ENCODE measurements at places on chromosomes 7 and 10.

GRCh38 chr7:135164357-135165061 lies 6.0 kb downstream of the CYREN start:
- DNase-seq, result no peak

DNA sequence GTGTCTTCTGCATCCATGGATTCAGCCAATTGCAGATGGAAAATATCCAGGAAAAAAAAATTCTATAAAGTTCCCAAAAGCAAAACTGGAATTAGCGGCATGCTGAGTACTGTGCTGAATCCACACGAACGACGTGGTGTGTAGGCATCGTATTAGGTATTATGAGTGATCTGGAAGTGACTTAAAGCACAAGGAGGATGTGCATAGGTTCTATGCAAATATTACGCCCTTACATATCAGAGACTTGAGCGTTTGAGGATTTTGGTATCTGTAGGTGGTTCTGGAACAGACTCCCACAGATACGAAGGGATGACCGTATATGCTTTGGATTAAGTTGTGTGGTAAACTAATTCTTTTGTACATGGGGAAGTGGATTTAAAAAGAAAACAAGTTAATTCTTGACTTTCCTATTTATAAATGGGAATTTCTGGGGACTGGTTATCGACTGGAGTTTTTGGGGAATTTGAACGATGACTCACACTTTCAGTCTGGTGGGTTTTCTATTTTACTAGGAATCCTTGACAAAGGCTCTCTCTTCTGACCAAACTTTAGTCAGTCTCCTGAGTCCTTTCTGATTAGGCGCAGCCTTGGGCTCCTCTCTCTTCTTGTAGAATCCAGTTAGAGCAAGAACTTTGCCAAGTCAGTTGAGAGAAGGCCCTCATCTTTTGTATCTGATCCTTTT lies 5.4 kb upstream of the NUB1 start:
- peak; percentile 42 for DNase-seq

GRCh38 chr7:99255463-99255862 lies 17.2 kb upstream of the MYH16 start:
- DNase-seq, result no peak

DNA sequence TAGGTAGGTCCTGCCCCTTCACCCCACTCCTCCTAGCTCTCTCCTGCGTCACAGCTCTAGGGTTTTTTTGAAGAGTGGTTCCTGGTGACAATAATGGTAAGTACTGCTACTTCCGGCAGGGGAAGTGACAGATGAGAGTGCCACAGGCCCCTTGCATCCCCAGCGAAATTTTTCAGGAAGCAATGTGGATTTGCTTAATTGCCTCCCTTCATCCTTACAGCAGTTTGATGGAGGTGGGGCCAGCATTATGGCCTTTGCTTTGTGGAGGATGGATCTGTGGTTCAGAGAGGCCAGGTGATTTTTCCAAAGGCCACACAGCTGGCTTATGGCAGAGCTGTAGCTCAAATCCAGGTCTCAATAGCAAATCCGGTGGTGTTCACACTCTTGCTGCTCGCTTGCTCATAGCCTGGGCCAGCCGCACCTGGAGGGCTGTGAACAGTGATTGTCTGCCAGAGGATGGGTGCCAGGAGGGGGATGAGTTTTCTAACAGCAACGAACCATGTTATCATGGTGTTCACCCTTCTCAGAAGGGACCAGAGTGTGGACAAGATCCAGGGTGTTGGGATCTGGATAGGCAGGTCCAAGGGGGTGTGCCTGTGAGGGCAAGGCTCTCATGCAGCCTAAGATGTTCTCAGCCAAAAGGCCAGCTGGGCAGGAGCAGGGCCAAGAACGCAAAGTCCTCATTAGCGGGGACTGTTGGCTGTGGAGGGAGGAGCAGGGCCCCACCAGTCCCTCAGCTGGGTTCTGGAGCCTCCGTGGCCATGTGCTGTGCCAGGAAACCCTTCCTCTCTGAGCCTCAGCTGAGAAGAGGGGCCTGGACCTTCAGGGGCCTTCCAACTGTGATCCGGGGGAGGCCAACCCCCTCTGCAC lies 89.0 kb downstream of the EMX2 start:
- peak; percentile 64 for DNase-seq

DNA sequence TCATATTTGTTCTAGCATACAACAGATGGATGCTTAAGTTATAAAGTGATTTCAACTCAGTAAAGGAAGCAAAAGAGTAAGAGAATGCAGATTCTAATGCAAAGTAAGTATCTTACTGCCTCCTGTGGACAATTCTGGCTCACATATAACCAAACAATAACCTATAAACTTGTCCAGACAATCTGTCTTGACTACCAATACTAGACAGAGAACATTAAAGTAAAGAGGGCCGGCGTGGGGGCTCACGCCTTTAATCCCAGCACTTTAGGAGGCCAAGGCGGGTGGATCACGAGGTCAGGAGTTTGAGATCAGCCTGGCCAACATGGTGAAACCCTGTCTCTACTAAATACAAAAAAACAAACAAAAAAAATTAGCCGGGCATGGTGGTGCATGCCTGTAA lies 329.3 kb downstream of the CACNA2D1 start:
- DNase-seq, result no peak

DNA sequence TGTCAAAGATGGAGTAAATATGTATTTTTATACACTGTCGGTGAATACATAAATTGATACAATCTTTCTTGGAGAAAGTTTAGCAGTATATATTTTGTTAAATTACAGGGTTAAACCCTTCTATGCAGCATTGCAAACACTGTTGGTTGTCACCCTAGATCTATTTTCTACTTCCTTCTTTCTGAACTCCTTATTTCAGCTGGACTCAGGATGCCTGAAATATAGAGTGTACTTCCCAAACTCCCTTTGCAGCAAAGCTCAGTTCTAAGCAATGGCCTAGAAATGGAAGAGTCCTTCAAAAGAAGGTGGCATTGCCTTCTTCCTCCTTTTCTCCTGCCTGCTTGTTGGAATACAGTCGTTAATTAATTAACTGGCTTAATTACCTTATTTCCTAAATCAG lies 20.6 kb downstream of the CUBN start:
- DNase-seq, result no peak

GRCh38 chr7:149321978-149322541 lies 60.1 kb downstream of the ZNF783 start:
- DNase-seq, result no peak

GRCh38 chr10:132476146-132477065 lies 61.2 kb upstream of the INPP5A start:
- DNase-seq, result no peak

GRCh38 chr7:111172564-111173257 lies 81.8 kb downstream of the LRRN3 start:
- DNase-seq, result no peak

- no peak for DNase-seq
Observed at GRCh38 chr7:142964502-142965246, 2.5 kb upstream of the KEL start.

- DNase-seq, result no peak
Observed at GRCh38 chr10:26869528-26869927, 8.8 kb upstream of the ABI1 start.

DNA sequence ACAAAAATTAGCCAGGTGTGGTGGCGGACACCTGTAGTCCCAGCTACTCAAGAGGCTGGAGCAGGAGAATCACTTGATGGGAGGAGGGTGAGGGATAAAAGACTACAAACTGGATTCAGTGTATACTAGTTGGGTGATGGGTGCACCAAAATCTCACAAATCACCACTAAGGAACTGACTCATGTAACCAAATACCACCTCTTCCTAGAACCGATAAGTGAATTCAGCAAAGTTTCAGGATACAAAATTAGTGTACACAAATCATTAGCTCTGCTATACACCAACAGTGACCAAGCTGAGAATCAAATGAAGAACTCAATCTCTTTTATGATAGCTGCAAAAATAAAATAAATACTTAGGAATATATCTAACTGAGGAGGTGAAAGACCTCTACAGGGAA lies 23.0 kb upstream of the DMBT1 start:
- no peak for DNase-seq

DNA sequence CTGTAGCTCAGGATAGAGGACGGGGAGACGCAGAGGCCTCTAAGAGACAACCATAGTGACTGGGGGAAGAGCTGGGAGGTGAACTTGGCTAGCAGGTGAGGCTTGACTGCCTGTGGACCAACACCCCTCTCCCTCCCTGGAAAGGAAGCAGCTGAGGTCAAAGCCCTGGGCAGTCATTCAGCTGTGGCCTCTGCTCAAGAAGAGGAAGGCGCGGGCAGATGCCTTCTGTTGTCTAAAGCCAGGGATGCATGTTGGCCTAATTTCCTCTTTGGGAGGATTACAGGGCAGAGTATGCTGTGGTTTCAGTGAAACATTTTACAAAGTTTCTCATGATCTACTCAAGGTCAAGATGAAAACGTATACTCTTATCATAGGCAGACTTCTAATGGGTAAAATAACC lies 327.1 kb downstream of the PRPF18 start:
- no peak for DNase-seq

DNA sequence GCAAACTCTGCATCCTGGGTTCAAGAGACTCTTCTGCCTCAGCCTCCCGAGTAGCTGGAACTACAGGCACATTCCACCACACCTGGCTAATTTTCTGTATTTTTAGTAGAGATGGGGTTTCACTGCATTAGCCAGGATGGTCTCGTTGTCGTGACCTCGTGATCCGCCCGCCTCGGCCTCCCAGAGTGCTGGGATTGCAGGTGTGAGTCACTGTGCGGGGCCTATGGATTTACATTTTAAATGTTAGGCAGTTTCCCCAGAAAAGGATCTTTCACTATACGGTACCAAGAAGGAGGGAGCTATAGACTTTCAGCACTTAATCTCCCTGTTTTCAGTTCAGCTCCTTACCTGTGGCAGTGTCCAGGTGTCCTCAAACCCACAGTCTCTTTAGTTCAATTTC lies 50.8 kb downstream of the SIRT1 start:
- DNase-seq, result no peak

DNA sequence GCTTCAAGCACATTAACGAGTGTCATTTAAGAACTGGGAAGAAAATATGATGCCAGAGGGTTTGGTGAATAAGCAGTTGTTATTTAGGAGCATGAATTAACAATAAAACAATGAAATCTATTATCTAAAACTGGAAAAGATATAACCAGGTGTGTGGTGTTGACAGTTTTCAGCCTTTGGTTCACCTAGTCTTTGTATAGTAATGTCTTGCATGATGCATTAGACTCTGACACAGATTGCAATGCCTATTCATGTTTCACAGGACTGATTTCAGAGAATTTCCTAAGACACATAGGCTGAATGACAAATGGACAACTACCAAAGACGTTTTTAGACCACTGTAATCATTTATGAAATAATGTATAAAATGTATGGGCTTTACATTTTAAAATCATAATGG lies 135.1 kb upstream of the CAV2 start:
- DNase-seq, result no peak

DNA sequence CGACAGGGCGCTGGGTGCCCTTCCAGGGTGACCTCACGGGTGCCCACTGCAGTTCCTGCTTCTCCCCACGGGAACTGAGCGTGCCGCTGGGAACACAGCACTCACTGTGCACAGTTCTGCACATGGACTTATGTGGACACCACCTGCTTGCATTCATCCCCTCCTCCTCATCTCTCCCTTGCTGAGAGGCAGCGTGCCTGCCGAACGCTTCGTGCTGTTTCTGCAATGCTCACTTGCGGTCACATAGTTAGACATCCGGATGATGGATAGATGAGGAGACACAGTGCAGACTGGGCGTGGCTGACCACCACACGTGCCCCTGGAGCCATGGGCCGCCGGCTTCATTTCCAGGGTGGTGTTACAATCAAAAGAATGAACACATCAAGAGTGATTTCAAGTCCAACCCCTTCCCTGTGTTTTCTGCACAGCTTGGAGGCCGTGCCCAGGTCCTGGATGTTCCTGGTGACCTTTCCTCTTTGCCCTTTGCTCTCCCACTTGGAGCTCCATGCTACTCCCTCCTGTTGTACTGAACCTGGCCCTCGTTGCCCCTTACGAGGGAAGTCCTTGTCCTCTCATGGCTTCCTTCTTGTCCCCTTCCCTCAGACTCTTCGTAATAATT lies 119.4 kb downstream of the VIPR2 start:
- DNase-seq, result no peak

GRCh38 chr7:93629291-93629801 lies 54.8 kb upstream of the CALCR start:
- DNase-seq, result no peak

DNA sequence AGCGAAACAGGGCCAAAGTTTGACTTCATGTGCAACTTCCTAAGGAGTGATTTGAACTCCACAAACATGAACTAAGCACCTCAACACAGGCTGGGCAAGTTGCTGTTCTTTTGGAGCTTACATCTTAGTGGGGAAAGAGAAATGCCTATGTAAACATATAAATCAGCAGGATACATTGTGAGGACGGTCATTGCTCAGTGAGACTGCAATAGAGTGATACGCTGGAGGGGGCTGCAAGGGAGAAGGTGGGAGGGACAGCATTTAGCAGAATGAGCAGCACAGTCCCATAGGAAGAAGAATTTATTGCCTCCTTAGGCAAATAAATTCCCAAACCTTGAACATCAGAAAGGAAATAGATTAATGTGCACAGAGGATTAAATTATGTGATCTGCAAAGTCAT lies 90.0 kb downstream of the EGFR start:
- DNase-seq, result no peak

DNA sequence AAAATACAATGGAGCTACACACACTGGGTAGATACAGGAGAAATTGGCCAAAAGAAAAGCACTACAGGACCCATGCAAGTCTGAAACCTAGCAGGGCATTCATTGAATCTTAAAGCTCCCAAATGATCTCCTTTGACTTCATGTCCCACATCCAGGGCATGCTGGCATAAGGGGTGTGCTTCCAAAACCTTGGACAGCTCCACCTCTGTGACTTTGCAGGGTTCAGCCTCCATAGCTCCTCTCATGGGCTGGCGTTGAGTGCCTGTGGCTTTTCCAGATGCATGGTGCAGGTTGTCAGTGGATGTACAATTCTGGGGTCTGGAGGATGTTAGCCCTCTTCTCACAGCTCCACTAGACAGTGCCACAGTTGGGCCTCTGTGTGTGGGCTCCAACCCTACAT lies 626.3 kb upstream of the POT1 start:
- DNase-seq, result no peak

GRCh38 chr7:64959072-64959747 lies 31.6 kb downstream of the ZNF117 start:
- DNase-seq, result no peak

- no peak for DNase-seq
Observed at GRCh38 chr7:119256446-119257131, 1016.4 kb upstream of the KCND2 start.

- no peak for DNase-seq
Observed at GRCh38 chr10:123726836-123727235, 60.7 kb downstream of the GPR26 start.

- no peak for DNase-seq
Observed at GRCh38 chr7:141071260-141071854, 2.5 kb upstream of the TMEM178B start.

GRCh38 chr7:631964-632830 lies 94.3 kb upstream of the DNAAF5 start:
- no peak for DNase-seq

DNA sequence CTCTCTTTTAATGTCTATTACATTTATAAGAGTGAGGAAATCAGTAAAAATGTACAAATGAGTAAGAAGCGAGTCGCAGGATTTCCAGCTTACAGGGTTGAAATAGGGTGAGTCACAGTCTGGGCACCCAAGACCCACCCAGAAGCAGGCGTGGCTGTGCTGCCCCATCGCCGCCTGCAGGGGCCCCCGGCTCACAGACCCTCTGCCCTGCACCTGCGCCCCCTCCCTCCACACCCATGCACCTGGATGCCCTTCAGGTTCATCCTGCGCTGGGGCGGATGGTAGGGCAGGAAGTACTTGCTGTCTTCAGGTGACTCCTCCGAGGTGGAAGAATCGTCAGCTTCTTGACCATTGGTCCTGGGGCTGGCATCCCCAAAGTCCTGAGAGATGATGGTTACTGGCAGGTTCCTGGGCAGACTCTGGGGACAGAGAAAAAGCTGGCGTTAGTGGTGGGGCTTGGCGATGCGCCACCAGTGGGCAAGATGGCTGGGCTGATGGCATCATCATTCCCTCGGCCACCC lies 90.2 kb upstream of the GNA12 start:
- no peak for DNase-seq
